Esophagus muscularis mucosa (tissue), 4 donors: ENCODE measurements at places on chromosomes 7 and 10.

DNA sequence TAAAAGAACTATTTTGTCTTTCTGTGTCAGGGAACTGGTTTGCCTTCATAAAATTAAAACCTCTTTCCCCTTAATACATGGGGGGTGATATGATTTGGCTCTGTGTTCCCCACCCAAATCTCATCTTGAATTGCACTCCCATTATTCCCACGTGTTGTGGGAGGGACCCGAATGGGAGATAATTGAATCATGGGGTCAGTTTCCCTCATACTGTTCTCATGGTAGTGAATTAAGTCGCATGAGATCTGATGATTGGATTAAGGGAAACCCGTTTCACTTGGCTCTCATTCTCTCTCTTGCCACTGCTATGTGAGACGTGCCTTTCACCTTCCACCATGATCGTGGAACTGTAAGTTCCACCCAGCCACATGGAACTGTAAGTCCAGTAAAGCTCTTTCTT is 142.1 kb downstream of the VTI1A start:
- DNase-seq, result no peak

DNA sequence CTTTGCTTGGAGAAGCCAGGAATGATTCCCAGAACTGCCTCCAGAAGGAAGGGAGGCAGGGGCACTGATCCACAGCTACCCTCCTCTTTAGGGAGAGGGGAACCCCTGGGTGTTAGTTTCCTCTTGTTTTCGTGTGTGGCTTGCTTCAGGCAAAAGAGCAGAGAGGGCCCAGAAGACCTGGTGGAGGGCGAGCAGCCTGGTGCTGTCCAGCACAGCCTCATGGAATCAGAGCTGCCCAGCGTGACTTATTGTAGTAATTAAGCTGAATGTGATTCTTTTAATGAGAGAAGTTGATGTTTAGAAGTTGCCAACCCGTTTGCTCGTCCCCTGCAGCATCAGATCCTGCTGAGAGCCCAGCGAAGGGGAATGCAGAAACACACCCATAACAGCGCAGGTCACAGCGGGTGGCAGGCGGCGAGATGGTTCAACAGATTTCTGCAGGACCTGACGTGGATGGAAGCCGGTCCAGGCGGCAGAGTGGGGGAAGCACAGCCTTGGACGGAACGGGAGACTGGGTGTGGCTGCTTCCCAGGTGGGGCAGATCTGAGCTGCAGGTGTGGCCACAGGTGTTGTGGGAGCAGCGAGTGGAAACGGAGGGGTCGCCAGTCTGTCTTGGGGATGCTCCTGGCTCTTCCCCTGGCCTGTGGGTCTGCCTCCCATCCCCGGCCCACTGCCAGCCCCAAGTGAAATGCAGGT is 53.7 kb upstream of the SHH start:
- DNase-seq, result peak; percentile 66

- DNase-seq, result no peak
Observed at GRCh38 chr7:129612112-129613015, 844 bp downstream of the NRF1 start.

DNA sequence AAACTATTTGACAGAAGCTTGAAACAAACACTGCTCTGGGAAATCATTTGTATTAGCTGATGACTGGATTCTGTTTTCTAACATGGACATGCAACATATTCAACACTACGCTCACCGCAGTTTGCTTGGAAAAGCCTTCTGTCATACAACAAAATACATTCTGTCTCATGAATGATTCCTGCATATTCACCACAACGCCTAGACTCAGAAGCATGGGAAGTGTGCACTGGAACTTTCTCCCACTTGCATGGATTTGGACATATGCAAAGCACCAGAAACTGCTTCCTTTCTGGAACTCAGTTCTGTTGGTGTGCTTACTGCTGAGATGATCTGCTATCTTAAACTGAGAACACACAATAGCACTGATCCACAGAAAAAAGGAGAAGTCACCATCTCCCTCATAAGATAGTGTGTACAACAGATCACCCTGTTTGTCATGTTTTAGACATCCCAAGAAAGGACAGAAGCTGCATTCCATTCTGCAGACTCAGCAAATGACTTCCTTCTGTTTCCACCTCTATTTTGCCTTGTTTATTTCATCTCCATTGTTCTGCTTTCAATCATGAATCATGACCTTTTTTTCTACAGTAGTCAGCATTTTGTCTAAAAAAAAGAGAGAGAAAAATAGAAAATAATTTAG is 115.8 kb downstream of the HTR7 start:
- no peak for DNase-seq

- DNase-seq, result peak; percentile 87
Observed at GRCh38 chr10:92830478-92831389, 17.6 kb upstream of the EXOC6 start.

- DNase-seq, result no peak
Observed at GRCh38 chr10:130967784-130968183, 343.7 kb downstream of the TCERG1L start.

DNA sequence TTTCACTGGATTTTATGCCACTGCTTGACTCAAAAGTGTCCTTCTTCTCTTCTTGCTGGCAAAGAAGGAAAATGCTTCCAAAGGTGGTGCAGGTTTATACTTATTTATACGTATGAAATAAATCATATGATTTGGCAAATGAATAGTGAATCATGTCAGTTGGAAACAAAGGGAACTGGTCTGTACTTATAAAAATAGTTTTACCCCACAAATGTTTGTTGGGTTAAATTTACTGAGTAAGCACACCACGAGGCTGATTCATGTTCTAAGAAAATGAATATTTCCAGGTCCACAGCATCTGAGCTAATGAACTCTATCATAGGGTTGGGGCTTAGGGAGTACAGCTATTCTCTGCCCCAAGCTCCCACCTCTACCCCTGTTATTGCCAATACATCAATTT is 232.2 kb downstream of the TRIL start:
- DNase-seq, result no peak

GRCh38 chr7:108263425-108263824 is 133.3 kb upstream of the LAMB4 start:
- no peak for DNase-seq

DNA sequence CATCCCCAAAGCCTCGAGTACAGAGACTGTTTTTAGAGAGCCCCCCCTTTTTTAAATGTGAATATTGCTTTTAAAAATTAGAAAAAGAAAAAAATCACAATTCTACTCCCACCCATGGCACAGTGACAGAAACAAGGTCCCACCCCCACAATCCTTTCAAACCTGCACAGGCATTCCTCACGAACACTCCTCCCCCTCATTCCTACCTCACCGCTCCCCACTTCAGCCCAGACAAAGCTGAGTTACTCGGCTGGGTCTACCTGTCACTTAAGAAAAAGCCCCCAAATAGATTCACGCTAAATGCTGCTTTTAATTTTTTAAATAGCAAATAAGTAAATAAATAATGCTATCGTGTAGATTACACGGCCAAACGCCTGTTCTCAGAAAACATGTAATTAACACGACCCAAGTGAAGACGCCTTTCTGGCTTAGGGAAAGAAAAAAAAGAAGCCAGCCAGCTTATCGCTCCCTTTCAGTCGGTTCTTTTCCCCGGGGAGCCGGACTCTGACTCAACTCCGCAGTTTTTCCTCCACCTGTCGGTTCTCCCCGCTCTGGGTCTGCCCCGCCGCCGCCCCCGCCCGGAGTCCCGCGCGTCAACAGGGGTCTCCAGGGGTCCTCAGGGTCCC is 739 bp downstream of the MPP7 start:
- no peak for DNase-seq

DNA sequence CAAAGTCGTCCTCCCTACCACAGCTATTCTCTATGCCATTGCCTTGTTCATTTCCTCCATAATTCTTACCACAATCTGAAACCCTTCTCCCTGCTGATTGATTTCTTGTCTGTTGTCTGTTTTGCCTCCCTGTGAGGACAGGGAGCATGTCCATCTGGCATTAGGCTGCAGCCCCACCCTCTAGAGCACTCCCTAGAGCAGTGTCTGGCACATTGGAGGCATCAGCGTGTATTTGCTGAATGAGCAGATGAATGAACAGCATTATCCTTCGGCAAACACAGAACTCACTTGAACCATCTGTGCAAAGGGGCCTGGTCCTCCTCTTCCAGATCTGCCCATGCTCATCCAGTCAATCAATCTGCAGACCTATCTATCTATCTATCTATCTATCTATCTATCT is 5.1 kb upstream of the DMBT1 start:
- DNase-seq, result no peak

DNA sequence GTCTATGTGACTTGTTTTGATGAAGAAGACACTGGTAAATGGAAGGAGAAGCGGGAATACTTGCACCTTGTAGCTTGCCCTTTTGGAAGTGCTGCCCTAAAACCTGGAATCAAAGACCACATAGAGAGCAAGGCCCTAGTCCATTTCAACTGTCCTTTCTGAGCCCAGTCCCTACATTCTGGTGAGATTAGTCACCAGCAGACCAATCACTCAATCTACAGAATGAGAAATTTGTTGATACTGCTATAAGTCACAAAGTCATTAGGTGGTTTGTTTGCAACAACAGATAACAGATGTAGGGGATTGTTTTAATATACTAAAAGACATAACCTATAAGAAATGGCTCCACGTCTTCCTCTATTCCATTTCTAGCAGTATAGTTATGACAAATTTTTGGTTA is 33.6 kb downstream of the WASL start:
- no peak for DNase-seq

- DNase-seq, result no peak
Observed at GRCh38 chr7:75962607-75963380, 31.6 kb downstream of the TMEM120A start.

DNA sequence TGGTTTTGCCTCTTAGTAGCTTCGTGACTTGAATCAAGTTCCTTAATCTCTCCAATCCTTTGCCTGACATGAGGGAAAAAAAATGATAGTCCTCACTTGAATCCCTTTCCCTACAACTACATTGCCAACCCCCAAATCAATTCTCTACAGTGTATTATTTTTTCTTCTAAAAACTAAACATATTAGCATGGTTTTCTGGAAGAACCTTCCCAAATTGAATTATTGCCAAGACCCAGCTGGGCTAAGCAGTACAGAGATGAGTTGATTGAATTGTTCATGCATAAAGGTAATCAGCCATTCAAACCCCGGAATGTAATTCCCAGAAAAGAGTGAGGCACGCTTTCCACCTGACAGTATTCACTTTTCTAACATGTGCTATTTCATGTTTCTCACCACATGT is 155.6 kb upstream of the AGR3 start:
- no peak for DNase-seq

- DNase-seq, result no peak
Observed at GRCh38 chr10:5896208-5897052, 6.4 kb downstream of the FBH1 start.

DNA sequence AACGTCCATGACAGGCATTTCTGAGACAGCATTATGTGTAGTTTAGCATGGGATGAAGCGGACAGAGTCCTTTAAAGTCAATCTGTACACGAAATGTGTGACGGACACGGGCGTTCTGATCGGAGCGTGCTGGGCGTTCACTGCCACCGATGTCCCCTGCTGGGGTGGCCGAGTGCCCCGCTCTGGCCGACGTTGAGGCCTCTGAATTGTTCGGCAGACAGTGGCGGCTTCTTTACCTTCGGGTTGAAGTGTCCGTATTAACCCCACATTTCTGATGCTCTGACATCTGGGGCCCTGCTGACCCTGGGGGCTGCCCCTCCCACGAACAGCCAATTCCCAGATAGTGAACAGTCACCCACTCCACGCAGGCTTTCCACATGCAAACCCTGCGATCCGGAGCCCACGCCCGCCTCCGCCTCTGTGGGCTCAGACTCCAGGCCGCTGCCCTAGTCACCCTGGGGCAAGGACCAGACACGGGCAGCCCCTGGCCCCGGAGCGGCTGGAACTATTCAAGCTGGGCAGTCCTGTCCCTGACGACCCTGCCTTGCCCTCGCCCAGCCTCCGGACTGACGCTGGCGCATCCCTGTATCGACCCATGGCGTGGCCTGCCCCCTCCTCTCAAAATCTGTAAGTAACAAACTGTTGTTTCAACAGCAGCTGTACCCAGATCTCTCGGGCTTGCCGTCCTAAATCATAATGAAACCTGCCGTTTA is 445.7 kb downstream of the PTPRN2 start:
- DNase-seq, result no peak

GRCh38 chr10:14554491-14555205 is 220.0 kb downstream of the FAM107B start:
- no peak for DNase-seq

DNA sequence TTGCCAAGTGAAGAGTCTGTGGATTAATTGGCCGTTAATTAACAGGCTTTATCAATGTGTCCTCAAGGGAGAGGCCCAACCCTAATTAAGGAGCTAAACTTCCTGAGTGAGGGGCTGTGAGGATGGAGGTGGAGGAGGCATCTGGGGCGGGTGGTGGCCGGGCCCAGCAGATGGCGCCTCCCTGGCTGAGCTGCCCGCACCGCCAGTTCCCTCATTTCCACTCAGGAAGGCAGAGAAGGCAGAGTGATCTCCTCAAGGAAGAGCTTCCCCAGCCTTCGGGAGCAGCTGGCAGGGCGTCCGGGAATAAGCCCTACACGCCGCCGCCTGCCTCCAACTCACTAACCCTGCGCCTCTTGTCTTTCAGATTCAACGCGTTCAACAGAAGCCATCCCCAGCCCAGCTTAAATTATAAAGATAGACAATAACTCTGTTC is 112.2 kb downstream of the CYTH3 start:
- DNase-seq, result no peak

- DNase-seq, result no peak
Observed at GRCh38 chr10:91944880-91945630, 21.5 kb downstream of the BTAF1 start.

DNA sequence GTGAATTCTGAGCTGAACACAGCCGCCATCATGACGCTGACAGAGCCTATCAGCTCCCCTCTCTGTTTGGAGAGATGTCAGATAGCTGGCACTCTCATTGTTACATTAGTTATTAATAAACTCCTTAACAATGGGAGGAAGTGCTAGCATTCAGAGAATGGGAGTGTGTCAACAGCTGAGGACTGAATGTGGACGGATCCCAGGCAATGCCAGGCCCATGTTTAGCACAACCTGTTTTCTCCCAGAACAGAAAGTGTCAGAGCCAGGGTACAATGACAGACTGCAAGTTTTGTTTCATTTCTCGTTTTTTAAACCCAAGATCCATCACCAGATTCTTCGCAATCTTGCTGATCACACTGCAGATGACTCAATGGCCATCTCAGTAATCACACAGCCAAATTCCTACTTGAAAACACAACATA is 99.6 kb downstream of the PRPF18 start:
- no peak for DNase-seq

- no peak for DNase-seq
Observed at GRCh38 chr10:48464871-48465736, 139.8 kb downstream of the ARHGAP22 start.

GRCh38 chr7:50497068-50497642 is 47.0 kb upstream of the FIGNL1 start:
- peak; percentile 66 for DNase-seq

GRCh38 chr10:33136271-33136670 is 178.2 kb upstream of the ITGB1 start:
- DNase-seq, result no peak

DNA sequence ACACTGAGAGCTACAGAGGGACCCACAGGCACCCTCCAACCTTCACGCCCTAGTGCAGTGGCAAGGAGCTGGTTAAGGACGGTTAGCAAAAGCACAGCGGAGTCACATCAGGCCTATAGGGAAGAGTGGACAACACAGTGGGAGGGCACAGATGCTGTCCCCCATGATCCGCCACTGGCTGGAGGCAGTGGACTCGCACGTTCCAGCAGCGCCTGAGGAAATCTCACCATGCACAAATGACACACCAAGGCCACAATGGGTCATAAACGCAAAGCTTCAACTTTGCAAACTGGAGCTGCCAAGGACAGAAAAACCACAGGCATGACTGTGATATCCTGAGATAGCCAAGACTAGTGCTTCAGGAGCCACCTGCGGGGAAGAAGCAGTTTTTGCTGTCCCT is 58.8 kb downstream of the GRB10 start:
- DNase-seq, result no peak

GRCh38 chr10:47334466-47335295 is 12.4 kb downstream of the GDF2 start:
- no peak for DNase-seq
